ENCODE measurements at places on chromosomes 7 and 10. TPM values are rescaled to one million over a fixed set of nuclear protein-coding genes. Genes with fewer than 3 reads are reported as not detected.

PLXNA4 gene
- polyA plus RNA-seq, result 0.01 TPM

ASB4 gene
- polyA plus RNA-seq, result not detected

GRCh38 chr10:83367036-83367435 is 772.3 kb upstream of the GHITM start:
- no peak for DNase-seq

DNA sequence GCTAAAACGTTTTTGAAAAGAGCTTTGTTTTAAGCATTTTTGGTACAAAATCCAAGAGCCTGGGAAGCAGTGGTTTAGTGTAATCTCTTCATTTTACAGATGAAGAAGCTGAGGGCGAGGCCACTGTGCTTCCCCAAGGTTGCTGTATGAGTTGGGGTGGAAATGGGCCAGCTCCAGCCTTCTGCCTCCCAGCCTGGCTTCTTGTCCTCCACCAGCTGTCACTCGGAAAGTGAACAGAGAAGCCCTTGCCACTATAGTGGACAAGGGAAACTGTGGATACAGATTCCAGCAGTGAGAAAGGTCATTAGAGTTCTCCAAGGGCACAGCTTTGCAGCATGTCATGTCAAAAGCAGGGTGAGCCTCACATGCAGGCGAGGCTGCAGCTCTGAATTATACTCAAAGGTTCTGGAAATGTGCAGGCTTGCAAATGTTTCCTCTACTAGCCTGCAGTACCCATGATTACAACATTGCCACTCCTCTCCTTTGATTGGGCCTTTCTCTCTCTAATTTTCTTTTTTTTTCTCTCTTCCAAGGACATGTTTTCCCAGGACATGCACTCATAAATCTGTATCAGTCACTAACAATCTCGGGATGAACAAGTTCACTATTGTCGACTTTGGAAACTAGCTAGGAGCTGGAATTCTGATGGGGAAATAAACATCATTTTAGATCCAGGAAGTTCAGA is 33.0 kb downstream of the BAMBI start:
- no peak for DNase-seq

GRCh38 chr10:80276335-80276734 is 13.1 kb downstream of the MAT1A start:
- DNase-seq, result no peak

SCD gene
- polyA plus RNA-seq, result 19.5 TPM

GRCh38 chr7:118938845-118939244 is 714.3 kb downstream of the ANKRD7 start:
- DNase-seq, result no peak

SVIL gene
- 11.0 TPM for polyA plus RNA-seq

RADIL gene
- 0.55 TPM for polyA plus RNA-seq

DNA sequence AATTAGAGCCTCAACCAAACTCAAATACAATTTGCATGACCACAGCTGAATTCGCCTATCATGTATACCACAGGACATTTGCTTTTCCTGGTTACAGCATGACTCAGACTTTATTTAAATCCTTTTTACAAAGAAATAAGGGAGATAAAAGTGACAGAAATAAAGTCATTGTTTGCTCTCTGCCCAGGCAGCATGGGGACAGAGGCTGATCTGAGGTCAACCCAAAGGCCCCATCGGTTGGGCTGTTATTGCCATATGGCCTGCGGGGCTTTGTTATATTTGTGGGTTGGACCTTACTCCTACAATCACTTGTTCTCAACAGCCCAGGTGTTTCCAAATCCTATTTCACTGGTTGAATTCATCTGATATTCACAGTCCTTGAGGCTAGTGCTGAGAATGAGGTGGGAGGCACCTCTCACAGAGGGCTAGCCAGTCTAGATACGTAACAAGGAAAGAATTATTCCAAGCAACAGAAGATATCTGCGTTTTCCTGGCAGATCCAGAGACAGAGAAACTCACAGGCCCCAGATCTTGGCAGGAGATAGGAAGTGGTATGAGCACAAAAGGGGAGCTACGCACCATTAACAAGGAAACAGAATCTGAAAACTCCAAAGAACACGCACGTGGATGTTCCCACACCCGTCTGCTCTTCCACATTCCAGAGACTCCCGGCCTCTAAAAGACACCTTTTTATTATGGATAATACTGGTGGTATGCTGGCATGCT is 117.3 kb downstream of the HIPK2 start:
- DNase-seq, result no peak

DNA sequence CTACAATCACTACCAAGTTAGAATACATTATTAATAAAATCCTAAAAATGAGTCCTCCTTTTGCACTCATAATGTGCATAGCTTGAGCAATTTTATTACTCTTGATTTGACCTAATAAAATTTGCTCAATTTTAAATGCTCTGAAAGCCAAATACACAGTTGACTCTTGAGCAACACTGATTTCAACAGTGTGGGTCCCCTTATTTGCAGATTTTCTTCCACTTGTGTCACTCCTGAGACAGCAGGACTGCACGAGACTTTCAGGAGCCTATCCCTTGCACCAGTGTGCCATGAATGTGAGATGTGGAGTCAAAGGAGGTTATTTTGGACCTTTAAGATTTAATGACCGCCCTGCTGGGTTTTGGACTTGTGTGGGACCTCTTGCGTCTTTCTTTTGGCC is 23.2 kb downstream of the RNF216 start:
- no peak for DNase-seq

NACAD gene
- 0.93 TPM for polyA plus RNA-seq

ACTL6B gene
- not detected for polyA plus RNA-seq

GRCh38 chr7:158055726-158056510 is 531.7 kb downstream of the PTPRN2 start:
- DNase-seq, result no peak

- DNase-seq, result peak; percentile 50
Observed at GRCh38 chr7:121286742-121287734, 41.8 kb upstream of the WNT16 start.

GRCh38 chr10:117552701-117553141 is 10.2 kb downstream of the EMX2 start:
- DNase-seq, result peak; percentile 71

DNA sequence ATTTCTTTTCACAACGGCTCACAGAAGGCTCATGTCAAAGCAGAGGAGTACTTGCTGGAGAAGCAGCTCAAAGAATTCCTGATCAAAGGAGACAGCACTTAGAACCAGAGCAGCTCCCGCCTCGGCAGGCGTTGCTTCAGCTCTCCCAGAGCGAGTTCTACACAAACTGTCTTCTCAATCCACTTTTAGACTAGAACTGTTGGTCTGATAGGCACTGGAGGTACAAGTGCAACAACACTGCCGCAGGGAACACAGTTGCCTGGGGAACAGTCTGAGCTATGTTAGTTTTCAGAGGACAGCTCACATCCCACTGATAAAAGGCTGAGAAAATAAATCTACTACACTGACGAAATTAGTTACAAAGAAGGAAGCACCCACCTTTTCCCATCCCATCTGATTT is 35.4 kb downstream of the CYTH3 start:
- DNase-seq, result no peak

DNA sequence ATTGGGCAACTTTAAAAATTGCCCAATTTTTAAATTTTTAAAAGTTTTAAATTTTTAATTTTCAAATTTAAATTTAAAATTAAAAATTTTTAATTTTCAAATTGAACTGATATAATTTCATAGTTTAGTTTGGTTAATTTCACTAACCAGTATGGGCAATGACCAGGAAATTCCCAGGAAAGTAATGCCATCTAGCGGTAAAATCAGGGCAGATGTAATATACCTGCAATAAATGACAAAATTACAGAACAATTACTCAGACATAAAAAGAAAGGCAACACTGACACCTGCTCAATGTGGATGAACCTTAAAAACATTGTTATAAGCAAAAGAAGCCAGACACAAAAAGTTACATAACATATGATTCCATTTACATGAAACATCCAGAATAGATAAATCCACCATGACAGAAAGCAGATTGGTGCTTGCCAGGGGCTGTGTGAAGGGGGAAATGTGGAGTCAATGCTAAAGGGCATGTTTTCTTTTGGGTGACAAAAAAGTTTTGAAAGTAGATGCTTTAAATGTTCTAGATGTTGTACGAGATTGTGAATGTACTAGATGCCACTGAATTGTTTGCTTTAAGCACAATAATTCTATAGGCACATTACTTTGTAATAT is 28.6 kb upstream of the SLC16A12 start:
- peak; percentile 62 for DNase-seq

DNA sequence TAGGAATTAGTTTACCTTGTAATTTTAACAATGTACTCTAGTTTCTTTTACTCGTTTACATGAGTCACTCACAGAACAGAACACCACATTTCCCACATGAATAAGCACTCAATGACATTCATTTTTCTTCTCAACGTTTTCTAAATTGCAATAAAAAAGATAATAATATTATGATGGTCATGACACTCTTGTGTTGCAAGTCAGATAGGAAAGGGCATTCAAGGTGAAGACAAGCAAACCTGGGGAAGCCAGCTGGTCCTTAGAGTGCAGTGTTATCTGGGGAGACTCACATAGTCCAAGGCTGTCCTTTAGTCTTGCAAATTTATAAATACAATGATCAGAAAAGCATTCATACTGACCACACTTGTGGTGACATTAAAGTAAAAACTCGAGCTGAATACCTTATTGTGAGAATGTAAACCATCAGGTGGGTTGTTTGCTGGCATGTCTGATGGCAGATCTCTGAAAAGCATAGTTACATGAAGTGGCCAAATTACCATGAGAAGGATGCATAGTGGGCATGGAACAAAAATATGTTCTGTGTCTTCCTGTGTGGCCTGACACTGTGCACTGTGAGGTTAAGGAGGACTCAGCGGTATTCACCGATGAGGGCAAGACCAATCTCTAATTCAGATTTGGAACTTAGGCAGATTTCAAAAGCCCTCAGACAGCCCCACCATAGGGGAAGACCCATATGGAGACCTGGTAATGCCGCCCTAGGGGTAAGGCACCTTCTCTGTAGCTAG is 158.9 kb upstream of the ASAH2 start:
- DNase-seq, result peak; percentile 56

- DNase-seq, result no peak
Observed at GRCh38 chr7:24784277-24784676, 27.0 kb upstream of the GSDME start.

COL13A1 gene
- 12.8 TPM for polyA plus RNA-seq

DNA sequence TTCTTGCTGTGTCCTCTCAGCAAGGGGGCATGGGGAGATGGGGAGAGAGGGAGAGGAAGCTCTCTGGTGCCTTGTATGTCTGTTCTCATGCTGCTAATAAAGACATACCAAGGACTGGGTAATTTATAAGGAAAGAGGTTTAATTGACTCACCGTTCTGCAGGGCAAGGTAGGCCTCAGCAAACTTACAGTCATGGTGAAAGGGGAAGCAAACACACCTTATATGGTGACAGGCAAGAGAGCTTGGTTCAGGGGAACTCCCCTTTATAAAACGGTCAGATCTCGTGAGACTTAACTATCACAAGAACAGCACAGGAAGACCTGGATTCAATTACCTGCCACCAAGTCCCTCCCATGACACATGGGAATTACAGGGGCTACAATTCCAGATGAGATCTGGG is 464.7 kb upstream of the CELF2 start:
- no peak for DNase-seq

GRCh38 chr7:73712773-73713172 is 6.7 kb downstream of the STX1A start:
- DNase-seq, result no peak

- peak; percentile 96 for DNase-seq
Observed at GRCh38 chr10:116742367-116743265, at the start of gene HSPA12A. HSPA12A (minus strand) TSS chr10:116742566; CDS start chr10:116742469, 97 bp downstream.

DNA sequence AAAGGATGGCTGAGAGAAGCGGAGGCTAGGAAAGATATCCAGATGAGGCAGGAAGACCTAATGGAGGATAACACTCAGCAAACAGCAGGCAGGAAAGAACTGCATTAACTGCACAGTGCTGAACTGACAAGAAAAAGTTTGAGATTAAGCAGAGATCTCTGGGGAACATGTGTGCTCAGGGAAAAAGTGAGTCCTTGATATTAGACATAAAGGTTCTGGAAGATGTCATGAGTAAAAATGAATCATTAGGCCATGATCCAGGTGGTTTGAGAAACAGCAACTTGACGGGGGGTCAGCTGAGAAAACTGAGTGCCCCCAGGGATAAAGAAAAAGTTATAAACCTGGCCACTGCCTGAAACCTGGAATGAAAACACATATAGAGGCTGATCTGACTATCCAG is 27.3 kb upstream of the ANK3 start:
- DNase-seq, result peak; percentile 34

DNA sequence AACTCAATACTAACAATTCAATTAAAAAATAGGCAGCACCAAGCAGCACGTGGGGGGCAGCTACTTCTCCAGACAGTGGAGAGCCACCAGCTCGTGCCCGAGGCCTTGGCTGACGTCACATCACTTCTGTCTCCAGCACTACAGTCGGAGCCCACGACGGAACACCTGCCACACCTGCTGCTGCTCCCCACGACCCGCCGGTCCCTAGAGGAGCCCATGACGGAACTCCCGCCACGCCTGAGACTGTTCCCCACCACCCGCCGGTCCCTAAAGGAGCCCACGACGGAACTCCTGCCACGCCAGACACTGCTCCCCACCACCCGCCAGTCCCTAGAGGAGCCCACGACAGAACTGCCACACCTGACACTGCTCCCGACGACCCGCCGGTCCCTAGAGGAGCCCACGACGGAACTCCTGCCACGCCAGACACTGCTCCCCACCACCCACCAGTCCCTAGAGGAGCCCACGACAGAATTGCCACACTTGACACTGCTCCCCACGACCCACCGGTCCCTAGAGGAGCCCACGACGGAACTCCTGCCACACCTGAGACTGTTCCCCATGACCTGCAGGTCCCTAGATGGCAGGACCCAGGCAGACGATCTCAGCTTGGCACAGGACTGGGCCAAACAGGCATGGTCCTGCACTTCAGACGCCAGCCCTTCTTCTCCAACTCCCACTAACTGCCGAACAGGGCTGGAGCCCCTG is 258.0 kb downstream of the ELFN1 start:
- no peak for DNase-seq

BTRC gene
- 11.4 TPM for polyA plus RNA-seq

GPR85 gene
- polyA plus RNA-seq, result 1.8 TPM

- DNase-seq, result no peak
Observed at GRCh38 chr10:75592791-75593643, 161.6 kb downstream of the LRMDA start.

DNA sequence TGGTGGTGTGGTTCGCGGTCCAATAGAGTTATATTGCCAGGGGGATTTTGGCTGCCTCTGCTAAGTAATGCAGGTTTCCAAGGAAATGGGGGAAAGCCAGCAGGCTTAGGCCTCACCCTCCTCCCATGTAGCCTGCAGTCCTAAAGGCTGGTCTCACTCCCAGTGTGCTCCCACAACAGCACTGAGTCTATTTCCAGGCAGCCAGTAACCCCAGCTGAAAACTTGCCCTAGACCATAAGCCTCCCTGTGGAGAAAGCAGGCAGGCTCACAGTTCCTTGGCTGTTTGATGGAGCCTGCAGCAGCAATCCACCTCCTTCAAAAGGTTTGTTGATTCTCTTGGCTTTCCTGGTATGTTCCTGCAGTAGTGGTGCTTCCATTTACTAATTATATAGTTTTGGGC is 220.0 kb upstream of the ZNF804B start:
- DNase-seq, result no peak

DNA sequence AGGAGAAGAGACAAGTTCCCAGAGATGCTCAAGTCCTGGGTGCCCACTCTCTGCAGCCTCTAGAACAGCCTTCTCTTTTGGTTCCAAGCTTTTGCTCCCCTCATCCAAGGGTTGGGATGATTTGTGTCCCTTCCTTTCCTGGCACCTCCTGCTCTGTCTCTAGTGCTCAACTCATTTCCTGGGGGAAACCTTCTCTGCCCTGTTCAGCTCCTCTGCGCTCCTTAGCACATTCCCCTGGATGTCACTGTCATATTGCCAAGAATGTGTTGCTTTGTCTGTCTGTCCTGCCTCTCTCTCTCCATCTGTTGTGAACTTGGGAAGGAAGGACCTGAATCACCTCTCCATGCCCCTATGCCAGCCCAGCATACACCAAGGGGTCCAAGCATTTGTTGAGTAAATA is 5.1 kb upstream of the LBX1 start:
- no peak for DNase-seq

Data from GM23248 (cell line).